Osteoblast (primary cell): ENCODE measurements at places on chromosomes 7 and 10. TPM values are rescaled to one million over a fixed set of nuclear protein-coding genes. Genes with fewer than 3 reads are reported as not detected.

NUTM2B gene
- 0.72 and 0.88 TPM in 2 replicates for total RNA-seq

NPY4R gene
- under 0.01 and 0.36 TPM in 2 replicates for total RNA-seq

CLRN3 gene
- total RNA-seq = not detected in 2 replicates

GNGT1 gene
- total RNA-seq = not detected in 2 replicates

DNA sequence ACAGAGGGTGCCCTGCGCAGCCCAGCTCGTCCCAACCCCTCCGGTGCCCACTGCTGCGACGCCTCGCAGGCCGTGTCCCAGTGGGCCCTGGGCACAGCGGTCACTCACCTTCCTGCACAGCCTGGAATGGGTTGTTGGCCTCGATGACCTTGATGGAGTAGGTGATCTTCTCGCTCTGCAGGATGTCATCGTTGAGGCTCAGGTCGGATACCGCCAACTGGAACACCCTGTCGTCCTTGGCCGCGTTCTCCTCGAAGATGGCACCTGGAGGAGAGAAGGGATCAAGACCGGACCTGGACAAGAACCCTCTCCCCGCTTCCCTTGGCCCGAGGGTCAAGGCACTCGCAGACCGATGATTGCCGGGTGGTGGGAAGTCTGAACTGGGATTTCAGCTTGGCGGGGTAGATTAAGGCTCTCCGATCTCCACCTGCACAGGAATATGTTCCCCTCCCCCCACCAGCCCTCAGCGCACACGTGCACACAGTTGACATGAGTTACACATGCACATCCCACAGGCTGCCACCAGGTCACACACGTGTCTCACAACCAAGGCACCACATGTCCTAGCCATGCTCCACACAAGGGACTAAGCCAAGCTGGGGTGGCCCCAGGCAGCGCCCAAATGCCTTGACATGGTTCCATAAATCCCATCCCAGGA, 2.6 kb downstream of the GRID1 start:
- no peak overlapping the region for H3K27ac ChIP-seq
- H3K27me3 ChIP-seq = peaks cover 49% of the 10 kb centered on the region
- H3K4me3 ChIP-seq = no peak overlapping the region
- DNase-seq = peak; percentile 88
- H3K36me3 ChIP-seq = no peaks in the 10 kb centered on the region
- no peaks in the 10 kb centered on the region for H3K4me1 ChIP-seq

DNA sequence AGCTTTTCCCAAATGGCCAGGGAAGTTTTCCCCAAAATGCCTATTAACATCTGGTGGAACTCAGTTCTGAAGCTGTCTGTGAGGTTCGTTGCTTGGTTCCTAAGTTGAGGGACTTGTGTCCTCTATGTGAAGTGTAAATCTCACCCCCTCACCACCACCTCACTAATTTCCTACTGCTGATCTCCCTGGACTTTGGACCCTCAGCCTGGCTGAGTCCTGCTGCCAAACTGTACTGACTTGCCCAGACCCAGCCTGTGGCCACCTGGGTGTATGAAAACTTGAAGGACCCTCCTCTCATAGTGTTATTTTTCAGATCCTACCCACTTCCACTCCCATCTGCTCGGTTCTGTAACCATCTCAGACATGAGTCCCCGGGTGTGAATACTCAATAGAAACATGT, 94.9 kb downstream of the MET start:
- peaks cover 8% of the 10 kb centered on the region for H3K4me1 ChIP-seq
- peaks cover 47% of the 10 kb centered on the region for H3K36me3 ChIP-seq
- H3K4me3 ChIP-seq = no peak overlapping the region
- no peak for DNase-seq
- no peaks in the 10 kb centered on the region for H3K27me3 ChIP-seq
- H3K27ac ChIP-seq = no peak overlapping the region

DNA sequence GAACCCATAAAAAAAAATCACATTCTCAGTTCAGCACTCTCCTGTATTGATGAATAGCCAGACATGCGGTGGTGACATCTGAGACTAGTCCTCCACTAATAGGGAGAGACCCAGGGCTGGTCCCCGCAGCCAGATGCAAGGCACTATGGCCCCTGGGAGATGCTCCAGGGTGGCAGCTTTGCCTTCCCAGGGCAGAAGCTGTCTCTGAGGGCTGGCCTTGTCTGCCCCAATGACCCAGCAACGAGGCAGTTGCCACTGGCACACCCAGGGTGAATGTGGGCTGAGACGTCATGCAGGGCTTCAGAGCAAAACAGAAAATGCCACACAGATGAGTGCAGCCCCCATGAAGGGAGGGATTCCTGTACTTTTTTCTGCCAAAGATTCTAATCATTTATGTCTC, 50.1 kb upstream of the GDF10 start:
- no peak overlapping the region for H3K4me3 ChIP-seq
- H3K27me3 ChIP-seq = peaks cover 22% of the 10 kb centered on the region
- no peak for DNase-seq
- H3K4me1 ChIP-seq = peaks cover 14% of the 10 kb centered on the region
- no peaks in the 10 kb centered on the region for H3K36me3 ChIP-seq

DNA sequence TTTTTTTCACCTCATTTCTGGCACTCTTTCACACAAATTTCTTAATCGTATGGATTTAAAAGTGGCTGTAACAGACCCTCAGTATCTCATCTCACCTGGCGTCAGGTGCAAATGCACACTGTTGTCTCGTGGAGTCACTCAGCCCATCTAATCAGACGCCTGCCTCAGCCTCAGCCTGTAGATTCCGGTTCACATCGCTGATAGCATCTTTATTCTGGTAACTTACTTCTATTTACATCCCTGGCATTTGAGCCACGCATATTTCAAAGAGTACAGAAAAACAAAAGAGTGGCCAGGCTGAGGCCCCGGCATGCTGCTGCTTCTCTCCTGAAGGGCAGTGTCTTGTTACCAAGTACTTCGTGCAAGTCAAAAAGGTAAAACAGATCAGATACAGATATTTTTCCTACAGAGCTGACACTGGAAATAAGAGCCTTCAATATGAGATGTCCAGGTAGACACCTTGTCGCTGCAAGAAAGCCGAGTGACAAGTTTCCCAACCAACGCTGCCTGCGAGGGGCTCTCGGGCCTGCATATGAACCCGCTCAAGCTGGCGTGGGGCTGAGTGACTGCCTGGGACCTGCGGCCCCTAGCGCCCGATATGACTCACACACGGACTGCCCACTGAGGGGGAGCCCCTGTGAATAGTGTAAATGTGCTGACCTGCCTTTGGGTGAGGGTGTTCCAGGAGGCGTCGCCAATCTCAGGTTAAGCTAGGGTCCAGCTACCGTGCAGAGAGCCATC, 4.3 kb downstream of the VIPR2 start:
- peaks cover 11% of the 10 kb centered on the region for H3K27me3 ChIP-seq
- H3K36me3 ChIP-seq = no peaks in the 10 kb centered on the region
- no peaks in the 10 kb centered on the region for H3K4me1 ChIP-seq
- DNase-seq = no peak
- no peak overlapping the region for H3K27ac ChIP-seq

DNA sequence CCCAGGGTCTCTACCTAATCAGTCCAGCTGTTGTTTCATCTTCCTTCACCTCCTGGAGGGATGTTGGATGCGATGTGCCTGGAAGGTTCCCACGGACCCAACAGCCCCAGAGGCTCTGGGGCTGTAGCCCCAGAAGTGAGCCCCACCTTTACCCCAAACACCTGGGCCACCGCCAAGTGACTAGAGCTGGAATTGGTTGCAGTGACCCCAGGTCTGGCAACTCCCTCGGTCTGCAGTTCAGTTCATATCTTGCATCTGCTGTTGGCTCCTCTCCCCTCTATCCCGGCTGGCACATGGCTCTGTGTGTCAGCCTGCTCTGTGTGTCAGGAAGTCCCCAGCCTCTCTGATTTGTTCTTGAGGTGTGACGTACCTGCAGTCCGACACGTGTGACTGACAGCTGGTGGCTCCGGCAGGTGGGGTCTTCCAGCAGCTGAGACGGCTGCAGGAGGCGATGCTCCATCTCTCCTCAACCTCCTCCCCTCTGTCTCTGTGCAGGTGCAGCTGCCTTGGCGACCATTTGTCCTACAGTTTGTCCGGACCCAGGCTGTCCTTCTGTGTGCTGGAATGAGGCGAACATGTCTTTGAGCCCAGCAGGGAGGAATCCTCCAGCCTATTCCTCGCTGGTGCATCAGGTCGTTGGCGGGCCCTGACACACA, 38.6 kb downstream of the ELFN1 start:
- peak; percentile 69 for DNase-seq
- no peak overlapping the region for H3K27ac ChIP-seq
- no peaks in the 10 kb centered on the region for H3K36me3 ChIP-seq
- no peaks in the 10 kb centered on the region for H3K4me1 ChIP-seq

GRCh38 chr7:69670701-69671100, 72.4 kb downstream of the AUTS2 start:
- DNase-seq = no peak
- H3K27ac ChIP-seq = no peak overlapping the region
- no peaks in the 10 kb centered on the region for H3K36me3 ChIP-seq
- H3K27me3 ChIP-seq = no peaks in the 10 kb centered on the region
- no peak overlapping the region for H3K4me3 ChIP-seq
- H3K4me1 ChIP-seq = peaks cover 8% of the 10 kb centered on the region

DNA sequence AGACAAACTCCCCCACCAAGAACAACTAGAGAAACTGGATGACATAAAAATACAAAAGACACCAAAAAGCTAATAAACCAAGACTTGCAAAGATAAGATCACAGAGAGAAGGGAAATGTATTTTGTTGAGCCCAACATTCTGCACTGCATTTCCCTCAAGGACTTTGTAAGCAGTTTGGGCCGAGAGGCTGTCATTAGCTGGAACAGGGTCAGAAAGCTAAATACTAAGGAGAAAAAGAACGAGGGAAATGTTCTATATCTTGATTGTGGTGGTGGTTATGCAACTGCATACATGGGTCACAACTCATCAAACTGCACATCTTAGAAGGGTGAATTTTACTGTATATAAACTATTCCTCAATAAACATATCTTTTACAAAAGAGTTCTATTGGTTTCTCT, 315.0 kb downstream of the IPMK start:
- peaks cover 13% of the 10 kb centered on the region for H3K4me1 ChIP-seq
- no peak overlapping the region for H3K27ac ChIP-seq
- DNase-seq = no peak
- no peak overlapping the region for H3K4me3 ChIP-seq
- no peaks in the 10 kb centered on the region for H3K36me3 ChIP-seq

DNA sequence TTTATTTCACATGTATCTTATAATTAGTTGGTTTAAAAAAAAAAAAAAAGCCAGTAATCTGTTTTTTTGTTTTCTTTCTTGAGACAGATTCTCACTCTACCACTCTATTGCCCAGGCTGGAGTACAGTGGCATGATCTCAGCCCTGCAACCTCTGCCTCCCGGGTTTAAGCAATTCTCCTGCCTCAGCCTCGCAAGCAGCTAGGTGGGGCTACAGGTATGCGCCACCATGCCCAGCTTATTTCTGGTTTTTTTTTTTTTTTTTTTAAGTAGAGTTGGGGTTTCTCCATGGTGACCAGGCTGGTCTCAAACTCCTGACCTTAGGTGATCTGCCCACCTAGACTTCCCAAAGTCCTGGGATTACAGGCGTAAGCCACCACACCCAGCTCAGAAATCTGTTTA, 34.1 kb upstream of the CAPZA2 start:
- H3K36me3 ChIP-seq = no peaks in the 10 kb centered on the region
- H3K27me3 ChIP-seq = no peaks in the 10 kb centered on the region
- no peak for DNase-seq
- H3K4me1 ChIP-seq = no peaks in the 10 kb centered on the region
- H3K27ac ChIP-seq = no peak overlapping the region
